ENCODE measurements at places on chromosomes 12 and 14. TPM values are rescaled to one million over a fixed set of nuclear protein-coding genes. Genes with fewer than 3 reads are reported as not detected.

BBOF1 gene
- total RNA-seq: 11.9 TPM

PLXNC1 gene
- 0.97 TPM for total RNA-seq

NANOG gene
- total RNA-seq: not detected

HOXC10 gene
- 0.43 TPM for total RNA-seq

APOF gene
- not detected for total RNA-seq

EGLN3 gene
- 0.64 TPM for total RNA-seq

INSM2 gene
- total RNA-seq: not detected

CS gene
- 150 TPM for total RNA-seq

OR4E2 gene
- not detected for total RNA-seq

SLCO1C1 gene
- 0.32 TPM for total RNA-seq

RTL1 gene
- not detected for total RNA-seq

B4GALNT1 gene
- total RNA-seq: 5.2 TPM

LUM gene
- 603 TPM for total RNA-seq

GALNT8 gene
- total RNA-seq: under 0.01 TPM

KRT8 gene
- 57.0 TPM for total RNA-seq

ARPC3 gene
- 354 TPM for total RNA-seq

SIX4 gene
- total RNA-seq: 8.7 TPM

FLVCR2 gene
- 0.43 TPM for total RNA-seq

PIP4K2C gene
- 21.3 TPM for total RNA-seq

ANO2 gene
- total RNA-seq: 0.43 TPM

P2RX2 gene
- not detected for total RNA-seq

BMAL2 gene
- 21.6 TPM for total RNA-seq

FAM181A gene
- total RNA-seq: not detected

WBP11 gene
- 15.5 TPM for total RNA-seq

PDZRN4 gene
- total RNA-seq: not detected

SYT10 gene
- total RNA-seq: not detected

KRT79 gene
- not detected for total RNA-seq

TSPAN8 gene
- 0.43 TPM for total RNA-seq

SPATS2 gene
- 30.6 TPM for total RNA-seq

NINJ2 gene
- total RNA-seq: 0.32 TPM

PTGER2 gene
- 1.3 TPM for total RNA-seq

KRT85 gene
- total RNA-seq: not detected

ACACB gene
- 5.5 TPM for total RNA-seq

SERPINA12 gene
- total RNA-seq: not detected

PLBD1 gene
- total RNA-seq: 10.0 TPM

NAV3 gene
- total RNA-seq: 96.3 TPM

CATSPERB gene
- not detected for total RNA-seq

CCDC196 gene
- total RNA-seq: not detected

MAP1LC3B2 gene
- total RNA-seq: 0.43 TPM

NUP37 gene
- total RNA-seq: 28.3 TPM

SMARCD1 gene
- 52.5 TPM for total RNA-seq

CLEC2D gene
- 4.5 TPM for total RNA-seq

CRIP2 gene
- total RNA-seq: 8.6 TPM

TGFB3 gene
- 7.7 TPM for total RNA-seq

BHLHE41 gene
- total RNA-seq: 6.8 TPM

RNASE7 gene
- total RNA-seq: not detected

TMX1 gene
- total RNA-seq: 40.6 TPM

POTEG gene
- not detected for total RNA-seq

SLC10A1 gene
- not detected for total RNA-seq

FAM186B gene
- total RNA-seq: under 0.01 TPM

SMAGP gene
- total RNA-seq: 8.4 TPM

SLC38A4 gene
- 11.0 TPM for total RNA-seq

FOXN4 gene
- total RNA-seq: not detected

GZMB gene
- total RNA-seq: not detected

RIPK3 gene
- total RNA-seq: 0.32 TPM

ZNF891 gene
- 0.86 TPM for total RNA-seq

TAS2R42 gene
- total RNA-seq: not detected

GLT8D2 gene
- 55.1 TPM for total RNA-seq

ASPG gene
- total RNA-seq: not detected
